Vein endothelial cell (primary cell): ENCODE measurements at places on chromosomes 3 and 15. TPM values are rescaled to one million over a fixed set of nuclear protein-coding genes. Genes with fewer than 3 reads are reported as not detected.

LRRC31 gene
- total RNA-seq = not detected in 2 replicates

SLC28A2 gene
- not detected in 2 replicates for total RNA-seq

TERC gene
- total RNA-seq = 127 and 245 TPM in 2 replicates

ZCWPW2 gene
- under 0.01 and 0.38 TPM in 2 replicates for total RNA-seq

PARL gene
- total RNA-seq = 27.1 and 27.7 TPM in 2 replicates

RPUSD2 gene
- 11.2 and 12.7 TPM in 2 replicates for total RNA-seq

CCR3 gene
- not detected in 2 replicates for total RNA-seq

TEX55 gene
- not detected in 2 replicates for total RNA-seq

TRPM1 gene
- 0.38 and 1.3 TPM in 2 replicates for total RNA-seq

SGO1 gene
- total RNA-seq = 4.6 and 7.1 TPM in 2 replicates

WDR72 gene
- total RNA-seq = under 0.01 TPM in 1 of 2 replicates, not detected in the other

GPR15 gene
- not detected in 2 replicates for total RNA-seq

GRAMD1C gene
- total RNA-seq = 26.8 and 43.2 TPM in 2 replicates

GPR62 gene
- under 0.01 and 0.10 TPM in 2 replicates for total RNA-seq

NR1D2 gene
- total RNA-seq = 29.2 and 34.6 TPM in 2 replicates

KCNAB1 gene
- total RNA-seq = 0.19 and 0.33 TPM in 2 replicates

CHRNA3 gene
- total RNA-seq = not detected in 2 replicates

KY gene
- total RNA-seq = not detected in 2 replicates

TRH gene
- not detected in 2 replicates for total RNA-seq

BHLHE40 gene
- 11.9 and 24.8 TPM in 2 replicates for total RNA-seq

C3orf85 gene
- not detected in 2 replicates for total RNA-seq

FGD5 gene
- 127 and 130 TPM in 2 replicates for total RNA-seq

ARNT2 gene
- total RNA-seq = under 0.01 and 0.76 TPM in 2 replicates

NR2E3 gene
- total RNA-seq = 0.19 TPM in 1 of 2 replicates, not detected in the other

TGFBR2 gene
- 563 and 653 TPM in 2 replicates for total RNA-seq

CAMP gene
- total RNA-seq = not detected in 2 replicates

SLC38A3 gene
- total RNA-seq = not detected in 2 replicates

DPPA2 gene
- not detected in 2 replicates for total RNA-seq

ROPN1 gene
- total RNA-seq = not detected in 2 replicates

SPRED1 gene
- total RNA-seq = 22.2 and 24.5 TPM in 2 replicates

CELF6 gene
- under 0.01 and 0.10 TPM in 2 replicates for total RNA-seq

NGLY1 gene
- total RNA-seq = 25.8 and 29.8 TPM in 2 replicates

PYGO1 gene
- total RNA-seq = 0.33 and 3.1 TPM in 2 replicates

PLIN1 gene
- total RNA-seq = 0.10 TPM in 1 of 2 replicates, not detected in the other

CHMP2B gene
- total RNA-seq = 29.1 and 31.8 TPM in 2 replicates

RPL39L gene
- total RNA-seq = 12.7 and 13.9 TPM in 2 replicates

SAMMSON gene
- not detected in 2 replicates for total RNA-seq
